ENCODE measurements at places on chromosomes 3 and 15. TPM values are rescaled to one million over a fixed set of nuclear protein-coding genes. Genes with fewer than 3 reads are reported as not detected.

The CD276 gene
- 51.8 TPM for total RNA-seq

The MKRN3 gene
- not detected for total RNA-seq

The INAFM2 gene
- 21.2 TPM for total RNA-seq

The PLSCR1 gene
- 172 TPM for total RNA-seq

The EXOG gene
- 8.7 TPM for total RNA-seq

The KCNH8 gene
- total RNA-seq = not detected

The GUCA1C gene
- total RNA-seq = not detected

The VPS33B gene
- 8.2 TPM for total RNA-seq

The SLC28A1 gene
- total RNA-seq = not detected

The PIK3R4 gene
- total RNA-seq = 44.2 TPM

The ADPRH gene
- 14.5 TPM for total RNA-seq

All from mammary microvascular endothelial cell (primary cell).